ENCODE measurements at places on chromosomes 3 and 15. TPM values are rescaled to one million over a fixed set of nuclear protein-coding genes. Genes with fewer than 3 reads are reported as not detected.

DNA sequence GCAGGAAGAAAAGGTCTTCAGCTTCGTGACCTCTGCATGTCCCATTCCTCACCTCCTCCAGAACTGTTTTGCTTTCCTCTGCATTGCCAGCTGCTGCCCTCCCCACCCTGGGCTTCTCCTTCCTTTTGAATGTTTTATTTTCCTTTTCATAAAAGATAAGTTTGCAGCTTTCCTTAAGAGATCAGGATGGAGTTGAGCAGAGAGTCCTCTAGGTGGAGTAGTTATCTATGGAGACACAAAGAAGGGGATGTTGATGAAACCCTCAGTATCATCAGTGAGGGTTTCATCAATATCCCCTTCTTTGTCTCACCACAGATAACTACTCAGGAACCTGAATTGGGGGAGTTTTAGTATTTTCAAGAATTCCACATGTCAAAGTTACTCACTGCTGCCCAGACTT is 19.0 kb upstream of the SLC25A36 start:
- peaks cover 25% of the 10 kb centered on the region for H3K27me3 ChIP-seq
- peaks cover 4% of the 10 kb centered on the region for H3K4me1 ChIP-seq
- H3K36me3 ChIP-seq = no peaks in the 10 kb centered on the region
- no peak overlapping the region for H3K4me3 ChIP-seq

GRCh38 chr3:35665390-35666055 is 26.2 kb downstream of the ARPP21 start:
- H3K4me1 ChIP-seq = peaks cover 25% of the 10 kb centered on the region
- H3K27ac ChIP-seq = no peak overlapping the region
- peaks cover 22% of the 10 kb centered on the region for H3K27me3 ChIP-seq
- H3K36me3 ChIP-seq = no peaks in the 10 kb centered on the region

DNA sequence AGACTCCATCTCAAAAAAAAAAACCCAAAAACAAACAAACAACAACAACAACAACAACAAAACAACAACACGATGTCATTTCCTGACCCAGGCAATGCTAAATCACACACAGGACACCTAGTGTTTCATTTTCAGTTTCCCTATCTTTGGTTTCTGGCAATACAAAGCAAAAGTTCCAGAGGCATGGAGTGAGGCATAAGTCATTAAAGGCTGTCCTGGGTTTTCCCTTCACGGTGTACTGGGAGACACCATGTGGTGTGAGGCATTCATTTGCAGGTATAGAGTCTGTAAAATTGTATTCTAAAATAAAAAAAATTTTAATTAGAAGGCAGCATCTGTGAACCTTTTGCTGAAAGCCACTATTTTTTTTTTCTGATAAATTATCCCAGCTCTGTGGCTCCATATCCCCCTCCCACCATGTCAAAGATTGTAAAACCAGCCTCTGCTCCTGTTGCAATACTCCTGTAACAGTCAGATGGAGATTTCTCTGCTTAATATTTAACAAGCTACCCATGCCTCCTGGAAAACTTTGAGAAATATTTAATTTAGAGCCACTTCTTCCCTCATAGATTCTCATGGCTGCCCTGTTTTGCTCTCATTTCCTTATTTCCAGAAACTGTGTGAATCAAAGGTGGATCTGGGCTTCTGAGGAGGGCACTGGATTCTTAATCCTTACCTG is 324.6 kb downstream of the MCTP2 start:
- no peaks in the 10 kb centered on the region for H3K4me1 ChIP-seq
- no peak for DNase-seq
- no peaks in the 10 kb centered on the region for H3K36me3 ChIP-seq

DNA sequence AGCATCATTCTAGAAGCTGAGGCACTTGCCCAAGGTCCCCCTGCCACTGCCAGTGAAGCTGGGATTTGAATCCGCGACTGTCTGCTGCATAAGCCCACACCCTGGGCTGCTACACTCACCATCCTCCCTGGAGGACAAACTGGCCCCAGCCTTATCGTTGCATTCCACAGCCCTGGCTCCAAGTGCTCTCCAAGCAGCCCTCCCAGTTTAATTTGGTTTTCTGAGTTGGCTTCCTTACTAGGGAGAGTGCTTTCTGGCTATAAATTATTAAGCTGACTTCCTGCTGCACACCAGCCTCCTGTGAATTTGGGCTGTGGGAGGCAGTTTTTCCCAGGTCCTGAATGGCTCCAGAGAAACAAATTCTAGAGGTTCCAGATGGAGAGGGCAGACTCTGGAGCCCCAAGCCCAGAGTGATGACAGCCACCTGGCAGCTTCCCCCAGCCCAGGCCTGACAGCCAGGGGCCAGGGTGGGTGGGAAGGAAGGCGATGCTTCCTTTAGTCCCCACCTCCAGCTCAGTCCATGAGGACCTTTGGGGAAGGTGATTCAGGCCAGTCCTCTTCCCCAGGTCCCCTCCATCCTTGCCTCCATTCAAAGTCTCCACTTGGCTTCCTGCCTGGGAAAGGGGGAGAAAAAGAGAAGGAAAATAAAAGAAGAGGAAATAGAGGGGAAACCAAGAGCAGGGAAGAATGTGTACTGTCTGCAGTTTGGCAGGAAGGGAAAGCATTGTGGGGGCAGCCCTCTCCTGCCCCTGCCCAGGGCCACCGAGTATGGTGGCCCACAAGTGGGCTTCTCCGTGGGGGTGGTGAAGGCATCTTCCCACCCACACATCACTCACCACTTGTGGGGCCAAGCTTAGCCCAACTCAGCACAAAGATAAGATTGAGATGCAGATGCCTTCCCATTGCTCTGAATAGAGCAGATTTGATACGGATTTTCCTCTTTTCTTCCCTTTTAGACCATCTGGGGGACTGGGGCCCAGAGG is 69.6 kb downstream of the SEMA5B start:
- H3K27me3 ChIP-seq = peaks cover 17% of the 10 kb centered on the region
- peaks cover 20% of the 10 kb centered on the region for H3K4me1 ChIP-seq
- H3K4me3 ChIP-seq = no peak overlapping the region
- no peak for DNase-seq

DNA sequence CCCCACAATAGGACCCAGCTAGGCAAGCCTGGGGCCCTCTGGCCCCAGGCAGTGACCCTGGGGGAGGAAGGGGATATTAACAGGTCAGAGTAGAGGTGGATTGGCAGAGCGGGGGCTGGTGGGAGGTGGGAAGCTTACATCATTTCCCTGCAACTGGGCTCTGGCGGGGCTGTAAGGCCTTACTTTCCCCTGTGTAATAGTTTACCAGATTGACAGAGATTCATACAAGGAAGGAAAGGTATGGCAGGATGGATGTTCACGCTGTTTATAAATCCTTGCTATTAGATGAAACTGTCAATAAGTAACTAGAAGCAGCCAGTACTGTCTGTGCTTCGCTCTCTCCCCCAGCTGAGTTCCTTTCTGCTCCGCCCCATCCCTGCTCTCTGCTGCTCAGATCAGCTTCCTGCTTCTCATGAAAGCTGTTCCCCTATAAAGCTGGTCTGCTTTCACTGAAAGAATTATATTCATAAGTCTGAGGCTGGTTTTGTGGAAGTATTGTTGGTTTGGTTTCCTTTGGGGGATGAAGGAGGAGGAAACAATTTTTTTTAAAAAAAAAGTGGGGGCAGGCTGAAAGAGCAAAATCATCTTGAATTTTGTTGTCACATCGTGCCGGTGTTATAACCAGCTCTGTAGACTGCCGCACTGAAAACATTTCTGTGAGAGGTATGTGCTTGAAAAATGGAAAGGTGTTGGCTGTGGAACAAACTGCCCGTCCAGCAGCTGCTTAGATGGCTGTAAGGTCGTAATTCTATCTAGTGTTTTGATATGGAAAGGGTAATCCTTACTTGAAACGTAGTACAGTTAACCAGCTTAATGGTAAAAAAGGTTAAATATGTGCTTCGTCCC is 76.4 kb downstream of the BBX start:
- H3K27ac ChIP-seq = peak overlapping the region; percentile 84
- peak overlapping the region; percentile 51 for H3K4me3 ChIP-seq
- H3K4me1 ChIP-seq = peaks cover 26% of the 10 kb centered on the region
- no peaks in the 10 kb centered on the region for H3K27me3 ChIP-seq

GRCh38 chr3:63870615-63871005 is 6.9 kb downstream of the ATXN7 start:
- H3K27me3 ChIP-seq = no peaks in the 10 kb centered on the region
- H3K27ac ChIP-seq = no peak overlapping the region
- peaks cover 8% of the 10 kb centered on the region for H3K36me3 ChIP-seq

- no peak overlapping the region for H3K27ac ChIP-seq
- H3K36me3 ChIP-seq = peaks cover 33% of the 10 kb centered on the region
- H3K4me1 ChIP-seq = peaks cover 8% of the 10 kb centered on the region
- H3K4me3 ChIP-seq = no peak overlapping the region
Observed at GRCh38 chr3:58085616-58086015, 77.4 kb downstream of the FLNB start.

DNA sequence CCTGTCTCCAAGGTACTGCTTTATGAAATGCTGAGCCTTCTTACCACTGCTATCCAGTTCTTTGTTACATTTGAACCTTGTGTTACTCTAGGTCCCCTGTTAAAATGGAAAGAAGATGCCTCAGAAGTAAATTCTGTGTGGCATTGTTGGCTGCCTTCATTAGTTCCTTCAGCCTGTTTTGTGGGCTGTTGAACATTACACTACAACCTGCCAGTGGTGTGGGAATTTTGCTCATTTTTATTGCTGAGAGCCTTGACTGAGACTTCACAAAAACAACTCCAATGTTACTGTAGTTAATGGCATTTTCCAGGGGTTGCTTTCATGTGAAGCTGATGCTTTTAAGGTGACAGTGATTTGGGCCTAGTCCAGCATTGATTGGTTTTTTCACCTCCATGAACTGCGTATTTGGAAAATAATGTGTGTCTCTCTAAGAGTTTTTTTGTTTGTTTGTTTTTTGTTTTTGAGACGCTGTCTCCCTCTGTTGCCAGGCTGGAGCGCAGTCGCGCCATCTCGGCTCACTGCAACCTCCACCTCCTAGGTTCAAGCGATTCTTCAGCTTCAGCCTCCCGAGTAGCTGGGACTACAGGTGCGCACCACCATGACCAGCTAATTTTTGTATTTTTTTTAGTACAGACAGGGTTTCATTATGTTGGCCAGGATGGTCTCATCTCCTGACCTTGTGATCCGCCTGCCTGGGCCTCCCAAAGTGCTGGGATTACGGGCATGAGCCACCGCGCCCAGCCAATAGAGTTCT is 4.3 kb downstream of the MAPK6 start:
- H3K36me3 ChIP-seq = peaks cover 4% of the 10 kb centered on the region
- H3K4me3 ChIP-seq = no peak overlapping the region
- no peaks in the 10 kb centered on the region for H3K27me3 ChIP-seq
- H3K4me1 ChIP-seq = peaks cover 34% of the 10 kb centered on the region
- peak overlapping the region; percentile 48 for H3K27ac ChIP-seq

DNA sequence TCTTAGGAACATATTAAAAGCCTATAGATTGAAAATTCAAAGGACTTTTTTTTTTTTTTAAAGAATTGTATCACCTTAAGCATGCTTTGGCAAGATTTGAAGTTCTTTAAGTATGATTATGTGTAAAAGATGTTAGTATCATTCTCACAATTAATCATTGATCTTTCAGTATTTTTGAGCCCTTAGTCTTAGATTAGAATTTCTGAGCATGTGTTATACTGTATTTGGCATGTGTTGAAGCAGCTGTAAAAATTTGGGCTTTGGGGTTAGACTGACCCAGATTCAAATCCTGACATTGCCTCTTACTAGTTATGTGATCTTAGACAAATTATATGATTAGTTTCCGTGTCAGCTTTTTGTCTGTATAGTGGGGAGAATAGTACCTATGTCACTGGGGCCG is 6.3 kb downstream of the OXSR1 start:
- no peak for DNase-seq
- no peak overlapping the region for H3K27ac ChIP-seq
- H3K4me1 ChIP-seq = peaks cover 20% of the 10 kb centered on the region
- no peaks in the 10 kb centered on the region for H3K27me3 ChIP-seq
- no peaks in the 10 kb centered on the region for H3K36me3 ChIP-seq

GRCh38 chr3:21020681-21021080 is 730.3 kb downstream of the ZNF385D start:
- no peak overlapping the region for H3K4me3 ChIP-seq
- no peaks in the 10 kb centered on the region for H3K27me3 ChIP-seq
- H3K36me3 ChIP-seq = no peaks in the 10 kb centered on the region
- H3K4me1 ChIP-seq = peaks cover 4% of the 10 kb centered on the region
- DNase-seq = no peak
- no peak overlapping the region for H3K27ac ChIP-seq

DNA sequence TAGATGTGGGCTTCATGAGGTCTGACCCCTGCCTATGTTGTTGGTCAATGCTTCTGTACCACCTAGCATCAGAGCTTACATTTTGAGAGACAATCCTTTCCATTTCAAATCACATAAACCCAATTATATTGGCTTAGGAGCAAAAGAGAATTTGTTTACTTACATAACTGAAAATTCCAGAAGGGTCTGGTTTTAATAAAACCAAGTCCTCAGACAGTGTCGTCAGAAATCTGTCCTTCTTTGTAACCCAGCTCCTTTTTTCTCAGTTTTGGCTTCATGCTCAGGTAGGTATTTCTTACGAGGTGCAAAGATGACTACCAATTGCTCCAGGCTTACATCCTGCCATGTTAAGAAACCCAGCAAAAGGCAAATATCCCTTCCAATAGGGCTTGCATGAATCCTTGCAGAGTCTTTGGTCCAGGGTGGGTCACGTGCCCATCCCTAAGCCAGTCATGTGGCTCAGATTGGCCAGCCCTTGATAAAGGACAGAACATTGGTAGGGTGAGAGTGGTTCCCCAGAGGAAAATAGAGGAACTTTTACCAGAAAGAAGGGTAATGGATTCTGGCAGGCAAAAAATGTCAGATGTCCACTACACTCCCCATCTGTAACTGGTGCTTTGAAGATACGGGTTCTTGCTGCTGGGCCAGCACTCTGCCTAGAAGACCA is 50.2 kb upstream of the VILL start:
- H3K4me1 ChIP-seq = peaks cover 88% of the 10 kb centered on the region
- H3K27me3 ChIP-seq = no peaks in the 10 kb centered on the region
- no peak overlapping the region for H3K27ac ChIP-seq

DNA sequence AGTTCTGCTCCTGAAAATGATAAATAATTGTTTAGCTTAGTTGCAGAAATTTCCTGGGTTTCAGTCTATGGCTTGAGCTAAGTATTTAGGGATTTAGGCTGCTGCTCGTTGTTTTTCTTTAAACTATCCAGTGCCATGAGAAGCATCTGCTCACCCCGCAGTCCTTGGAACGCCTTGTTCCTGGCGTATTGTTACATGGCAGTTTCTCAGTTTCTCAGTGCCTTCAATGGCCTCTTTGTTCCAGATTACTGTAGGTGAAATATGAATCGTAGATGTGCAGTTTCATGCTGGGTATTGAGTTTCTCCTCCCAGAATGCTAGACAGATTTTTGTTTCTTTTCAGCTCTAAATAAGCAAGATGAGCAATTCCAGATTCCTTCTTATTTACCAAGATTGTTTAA is 269.5 kb upstream of the GBE1 start:
- no peaks in the 10 kb centered on the region for H3K27me3 ChIP-seq
- H3K27ac ChIP-seq = no peak overlapping the region
- H3K4me1 ChIP-seq = no peaks in the 10 kb centered on the region
- no peak overlapping the region for H3K4me3 ChIP-seq
- DNase-seq = no peak

- no peaks in the 10 kb centered on the region for H3K4me1 ChIP-seq
- DNase-seq = no peak
- H3K27me3 ChIP-seq = no peaks in the 10 kb centered on the region
- no peak overlapping the region for H3K4me3 ChIP-seq
- peaks cover 49% of the 10 kb centered on the region for H3K36me3 ChIP-seq
- no peak overlapping the region for H3K27ac ChIP-seq
Observed at GRCh38 chr15:77042245-77042919, 28.5 kb downstream of the TSPAN3 start.

GRCh38 chr3:78322780-78323179 is 1282.9 kb downstream of the ROBO2 start:
- H3K36me3 ChIP-seq = peaks cover 5% of the 10 kb centered on the region
- no peak overlapping the region for H3K4me3 ChIP-seq
- DNase-seq = no peak
- no peak overlapping the region for H3K27ac ChIP-seq

The SCN11A gene
- total RNA-seq = 1.6 TPM

The ISLR gene
- 64.9 TPM for total RNA-seq

The ZDHHC23 gene
- 4.2 TPM for total RNA-seq

The AP3S2 gene
- total RNA-seq = 26.5 TPM

The PFKFB4 gene
- 19.4 TPM for total RNA-seq

Measured in mesothelial cell of epicardium (in vitro differentiated cells).